ENCODE measurements at places on chromosomes 2 and 18.

- DNase-seq: no peak
Measured at GRCh38 chr2:127619203-127619590, 26.8 kb upstream of the GPR17 start.

GRCh38 chr2:105299290-105299689 is 30.2 kb downstream of the TGFBRAP1 start:
- DNase-seq: no peak

DNA sequence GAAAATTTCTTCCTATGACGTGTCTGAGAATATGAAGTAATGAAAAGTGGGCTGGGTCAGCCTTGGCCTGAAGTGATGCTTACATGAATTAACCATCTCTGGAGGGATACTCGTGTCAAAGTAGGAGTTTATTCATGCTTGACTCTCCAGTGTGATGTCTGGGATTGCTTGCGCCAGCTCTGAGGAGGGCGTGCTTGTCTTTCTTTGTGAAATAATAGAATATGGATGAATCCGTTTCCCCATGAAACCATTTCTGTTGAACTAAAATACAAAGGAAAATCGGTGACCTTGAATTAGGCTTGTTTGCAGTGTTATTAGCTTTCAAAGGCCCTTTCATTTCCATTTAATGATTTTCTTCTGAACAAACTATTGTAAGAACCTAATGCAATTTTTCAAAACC is 77.9 kb downstream of the EML6 start:
- DNase-seq: no peak

- DNase-seq: no peak
Measured at GRCh38 chr2:165697748-165698443, 96.2 kb downstream of the GALNT3 start.

DNA sequence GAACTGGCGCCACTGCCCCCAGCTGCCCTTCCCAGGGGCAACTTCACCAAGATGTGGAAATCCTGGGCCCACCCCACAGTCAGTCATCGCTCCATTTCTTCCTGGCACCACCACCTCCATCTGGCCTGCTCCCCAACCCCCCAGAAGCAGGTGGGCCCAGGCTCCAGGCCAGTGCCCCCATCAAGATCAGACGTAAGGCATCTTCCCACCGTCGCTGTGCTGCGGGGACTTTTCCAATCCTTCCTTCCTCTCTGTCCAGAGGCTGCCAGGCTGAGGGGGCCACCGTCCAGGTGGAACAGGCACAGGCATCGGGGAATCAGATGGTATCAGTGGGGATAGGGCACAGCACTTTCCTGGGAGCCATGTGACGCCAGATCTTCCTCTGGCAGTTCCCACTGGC is 8.1 kb downstream of the PRLH start:
- no peak for DNase-seq

DNA sequence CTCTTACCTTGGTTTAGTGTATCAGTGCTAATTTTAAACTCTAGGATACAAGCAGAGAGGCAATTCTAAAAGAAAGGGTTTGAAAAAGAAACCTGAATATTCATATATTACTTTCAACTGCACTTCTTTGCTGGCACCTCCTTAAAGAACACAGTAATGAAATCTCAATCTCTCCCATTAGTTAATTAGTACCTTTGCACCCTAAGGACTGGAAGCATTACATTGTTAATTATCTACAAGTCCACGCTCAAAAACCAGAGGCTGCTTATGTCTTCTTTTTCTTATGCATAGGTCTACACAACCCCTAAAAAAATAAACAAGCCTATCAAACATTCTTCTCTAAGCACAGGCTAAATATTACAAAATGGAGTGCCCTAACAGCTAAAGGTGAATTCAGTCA is 20.2 kb downstream of the EPHA4 start:
- DNase-seq: no peak

GRCh38 chr2:149666809-149667320 is 79.3 kb upstream of the MMADHC start:
- no peak for DNase-seq

DNA sequence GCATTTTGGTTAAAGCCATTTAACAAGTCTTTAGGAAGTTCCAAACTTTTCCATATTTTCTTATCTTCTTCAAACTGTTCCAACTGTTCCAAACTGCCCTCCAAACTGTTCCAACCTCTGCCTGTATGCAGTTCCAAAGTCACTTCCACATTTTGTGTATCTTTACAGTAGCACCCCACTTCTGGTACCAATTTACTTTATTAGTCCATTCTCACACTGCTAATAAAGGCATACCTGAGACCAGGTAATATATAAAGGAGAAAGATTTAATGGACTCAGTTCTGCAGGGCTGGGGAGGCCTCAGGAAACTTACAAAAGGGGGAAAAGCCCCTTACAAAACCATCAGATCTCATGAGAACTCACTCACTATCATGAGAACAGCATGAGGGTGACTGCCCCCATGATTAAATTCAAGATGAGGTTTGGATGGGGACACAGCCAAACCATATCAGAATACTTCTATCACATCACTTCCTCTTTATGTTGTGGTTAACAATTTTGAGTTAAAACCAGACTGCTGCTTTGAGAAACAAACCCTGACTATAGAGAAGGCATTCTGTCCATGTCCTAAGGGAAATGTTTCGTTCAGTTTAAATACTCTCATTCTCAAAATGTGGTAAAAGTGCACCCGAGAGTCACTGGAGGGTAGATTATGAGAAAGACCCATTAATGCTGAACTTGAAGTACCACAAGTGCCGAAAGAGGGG is 11.0 kb downstream of the IL18R1 start:
- no peak for DNase-seq

DNA sequence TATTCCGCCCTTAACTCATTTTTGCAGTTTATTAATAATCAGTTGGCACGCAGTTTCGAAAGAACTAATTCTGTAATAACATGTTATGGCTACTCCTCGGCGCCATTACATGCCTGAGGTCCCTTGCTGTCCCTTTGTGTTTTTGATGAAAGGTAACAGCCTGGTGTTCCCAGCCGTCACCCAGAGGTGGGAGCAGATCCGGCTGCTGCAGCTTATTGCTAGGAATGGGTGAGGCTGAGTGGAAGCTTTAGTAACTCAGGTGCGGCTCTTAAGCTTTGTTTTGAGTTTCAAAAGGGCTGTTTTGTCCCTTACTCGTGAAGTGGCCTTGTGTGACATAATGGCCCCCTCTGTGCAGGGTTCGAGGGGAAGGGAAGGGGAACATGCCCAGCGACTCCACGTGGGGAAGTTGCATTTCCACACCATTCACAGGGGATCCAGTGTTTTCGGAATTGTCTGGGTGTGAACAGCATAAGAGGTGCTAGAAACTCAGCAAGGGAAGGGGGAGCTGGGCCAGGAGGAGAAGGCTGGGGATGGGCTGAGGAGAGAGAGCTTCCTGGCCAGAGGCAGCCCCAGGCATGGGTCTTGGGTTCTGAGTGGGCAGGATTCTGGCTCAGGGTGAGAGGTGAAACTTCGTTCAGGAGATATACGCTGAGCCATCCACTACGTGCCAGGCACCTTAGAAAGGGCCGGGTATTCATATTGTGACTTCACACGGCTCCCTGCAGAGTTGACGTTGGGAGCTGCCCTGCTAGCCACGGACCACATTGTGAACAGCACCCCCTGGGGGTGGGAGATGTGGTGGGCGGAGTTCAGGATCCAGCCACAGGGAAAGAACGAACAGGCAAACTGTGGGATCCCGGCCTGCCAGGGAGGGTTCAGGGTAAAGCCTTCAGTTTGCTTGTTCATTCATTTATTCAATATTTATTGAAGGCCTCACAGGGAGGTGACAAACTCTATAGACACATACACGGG is 84.4 kb downstream of the TGOLN2 start:
- DNase-seq: peak; percentile 61

GRCh38 chr18:11561293-11561692 is 48.1 kb upstream of the SLC35G4 start:
- DNase-seq: no peak

DNA sequence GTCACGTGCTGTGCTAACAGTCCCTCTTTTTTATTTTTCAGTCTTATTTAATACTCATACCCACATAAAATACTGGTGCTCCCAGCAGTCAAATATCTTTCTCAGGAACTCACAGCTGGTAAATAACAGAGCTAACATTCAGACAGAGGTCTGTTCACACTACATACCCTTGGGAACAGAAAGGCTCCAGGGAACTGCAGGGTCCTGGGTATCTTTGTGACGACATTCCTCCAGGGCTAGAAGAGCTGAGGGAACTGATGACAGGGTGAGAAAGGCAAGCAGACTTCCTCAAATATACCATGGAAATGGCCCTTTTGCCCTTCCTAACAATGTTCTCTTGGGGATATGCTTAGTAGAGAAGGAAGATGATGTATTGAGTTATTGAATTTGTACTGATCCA is 19.3 kb downstream of the PDE6D start:
- DNase-seq: no peak

- no peak for DNase-seq
Measured at GRCh38 chr18:39751161-39751560, 2185.6 kb upstream of the CELF4 start.

GRCh38 chr18:55818284-55818683 is 230.3 kb upstream of the TCF4 start:
- no peak for DNase-seq

- no peak for DNase-seq
Measured at GRCh38 chr18:51185075-51185474, 12.4 kb downstream of the MEX3C start.

DNA sequence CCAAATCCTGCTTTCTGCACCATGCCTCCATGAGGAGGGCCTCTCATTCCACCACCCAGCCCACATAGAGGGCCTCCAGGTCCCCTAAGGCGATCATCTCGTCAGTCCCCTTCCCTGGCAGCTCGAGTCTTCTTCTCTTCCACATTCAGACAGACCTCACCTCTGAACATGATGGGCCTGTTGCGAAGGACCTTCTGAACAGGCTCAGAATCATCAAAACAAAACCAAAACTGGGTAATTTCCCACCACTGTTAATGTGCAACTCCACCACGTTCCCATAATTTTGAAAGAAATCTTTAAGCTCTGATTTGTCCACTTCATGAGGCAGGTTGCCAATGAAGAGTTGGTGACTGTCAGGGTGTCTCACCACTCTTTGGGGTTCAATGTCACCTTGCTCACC is 20.4 kb downstream of the ZRANB3 start:
- no peak for DNase-seq

GRCh38 chr2:171814883-171815282 is 79.2 kb downstream of the SLC25A12 start:
- no peak for DNase-seq

GRCh38 chr2:200286578-200286977 is 19.9 kb upstream of the SPATS2L start:
- no peak for DNase-seq

GRCh38 chr2:17318013-17318412 is 200.2 kb downstream of the RAD51AP2 start:
- no peak for DNase-seq

- no peak for DNase-seq
Measured at GRCh38 chr2:68767031-68767961, 32.7 kb downstream of the ARHGAP25 start.

DNA sequence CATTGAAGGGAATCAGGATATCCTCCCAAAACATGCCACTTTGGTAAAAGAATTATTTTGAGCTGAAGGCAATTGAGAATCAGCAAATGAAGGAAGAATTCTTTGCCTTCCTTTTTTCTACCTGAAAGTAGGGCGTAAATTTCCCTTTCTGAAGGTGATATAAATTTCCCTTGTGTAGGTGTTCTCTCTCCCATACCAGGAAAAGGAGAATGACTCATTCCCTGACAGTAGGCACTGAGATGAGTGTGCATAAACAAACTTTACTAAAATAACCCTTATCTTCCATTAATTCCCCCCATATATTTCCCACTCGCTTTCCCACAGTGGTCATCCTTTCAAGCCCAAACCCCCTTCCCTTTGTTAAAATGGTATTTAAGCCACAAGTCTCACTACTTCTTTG is 1339.0 kb downstream of the LRP1B start:
- DNase-seq: no peak

DNA sequence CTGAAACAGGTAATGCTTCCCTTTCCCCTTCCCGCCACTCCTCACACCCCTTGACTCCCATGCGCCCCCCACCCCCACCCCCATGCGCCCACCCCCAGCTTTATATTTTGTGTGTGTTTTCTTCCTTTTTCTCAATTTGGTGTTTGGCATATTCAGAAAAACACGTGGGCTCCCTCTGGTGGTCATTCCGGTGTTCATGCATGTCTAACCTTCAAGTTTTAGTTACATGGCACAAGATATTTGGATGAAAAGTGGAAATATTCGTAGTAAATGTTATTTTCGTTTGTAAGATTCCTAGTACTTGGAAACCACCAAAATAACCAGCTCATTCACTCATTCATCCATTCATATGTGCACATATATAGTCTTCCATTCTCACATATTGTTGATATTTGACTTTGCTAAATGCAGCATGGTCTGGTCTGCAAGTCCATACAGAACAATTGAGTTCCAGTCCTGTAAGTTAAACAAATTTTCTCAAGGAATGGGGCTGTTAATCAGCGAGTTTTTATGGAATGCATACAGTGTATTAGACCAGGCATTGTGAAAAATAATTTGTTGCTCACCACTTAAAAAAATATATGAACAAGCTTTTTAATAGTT is 143.6 kb upstream of the MAP3K20 start:
- DNase-seq: peak; percentile 65

- peak; percentile 43 for DNase-seq
Measured at GRCh38 chr2:20576598-20577115, 74.2 kb downstream of the HS1BP3 start.

DNA sequence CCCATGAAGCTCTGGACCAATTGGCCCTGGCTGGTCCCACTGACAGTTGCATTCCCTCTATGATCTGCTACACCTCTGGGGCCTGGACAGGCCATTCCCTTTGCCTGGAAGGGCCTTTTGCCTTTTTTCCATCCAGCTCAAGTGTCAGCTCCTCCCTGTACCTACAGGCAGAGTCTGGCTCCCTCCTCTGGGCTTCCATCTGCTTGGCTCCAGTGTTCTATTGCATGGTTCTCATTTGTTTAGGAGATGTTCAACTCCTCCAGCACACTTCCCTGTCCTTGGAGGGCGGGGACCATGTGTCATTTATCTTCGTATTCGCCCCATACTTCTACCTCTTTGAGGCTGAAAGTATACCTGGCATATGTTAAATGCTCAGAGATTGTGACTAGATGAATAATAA is 61.1 kb downstream of the PRKCE start:
- DNase-seq: no peak

GRCh38 chr18:67232991-67233390 is 283.5 kb downstream of the DSEL start:
- DNase-seq: no peak

DNA sequence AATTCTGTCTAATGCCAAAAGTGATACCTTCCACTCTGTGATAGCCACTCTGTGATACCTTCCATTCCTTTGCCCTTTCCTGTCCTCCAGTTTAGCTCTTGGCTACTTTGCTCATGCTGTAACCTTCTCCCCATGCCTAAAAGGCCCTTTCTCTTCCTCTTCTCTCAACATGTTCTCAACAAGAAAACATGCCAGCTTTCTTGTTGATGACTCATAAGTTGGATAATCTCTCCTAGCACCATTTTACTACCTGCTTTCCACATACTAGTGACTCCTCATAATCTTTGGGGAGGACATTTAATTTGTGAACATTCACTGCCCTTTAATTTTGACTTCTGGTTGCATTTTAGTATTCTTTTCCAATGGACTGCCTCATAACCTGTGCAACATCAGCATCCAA is 55.9 kb upstream of the NT5C1B start:
- DNase-seq: no peak

- no peak for DNase-seq
Measured at GRCh38 chr2:57180042-57180567, 866.5 kb upstream of the VRK2 start.

- no peak for DNase-seq
Measured at GRCh38 chr2:43251171-43251731, 24.8 kb upstream of the ZFP36L2 start.

GRCh38 chr2:47190188-47190881 is 35.2 kb upstream of the STPG4 start:
- no peak for DNase-seq

All from hematopoietic multipotent progenitor cell (in vitro differentiated cells).